Jurkat, Clone E6-1 (cell line): ENCODE measurements at places on chromosomes 7 and 10.

GRCh38 chr10:17527514-17528146 lies 73.2 kb upstream of the ST8SIA6 start:
- no peak for DNase-seq

DNA sequence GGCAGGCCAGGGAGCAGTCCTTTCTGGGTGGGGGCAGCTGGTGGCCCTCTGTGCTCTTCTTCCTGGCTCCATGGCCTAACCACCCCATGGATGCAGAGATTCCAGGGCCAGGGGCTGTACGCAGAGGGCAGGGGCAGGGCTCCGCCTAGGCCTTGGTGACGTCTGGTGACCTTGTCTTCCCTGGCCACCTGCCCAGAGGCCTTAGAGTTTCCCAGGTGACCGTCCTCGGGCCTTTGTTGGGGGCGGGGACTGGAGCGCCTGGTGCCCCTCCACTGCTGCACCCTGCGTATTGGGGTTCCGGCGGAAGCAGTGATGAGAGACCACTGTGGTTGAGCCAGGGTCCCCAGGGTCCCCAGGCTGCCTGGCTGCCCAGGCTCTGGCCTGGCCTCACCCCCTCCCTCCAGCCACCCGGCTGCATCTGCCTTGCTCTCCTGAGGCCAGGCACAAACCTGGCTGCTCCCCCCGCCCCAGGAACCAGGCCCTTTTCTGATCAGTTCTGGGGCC lies 10.3 kb downstream of the PWWP2B start:
- no peak for DNase-seq

DNA sequence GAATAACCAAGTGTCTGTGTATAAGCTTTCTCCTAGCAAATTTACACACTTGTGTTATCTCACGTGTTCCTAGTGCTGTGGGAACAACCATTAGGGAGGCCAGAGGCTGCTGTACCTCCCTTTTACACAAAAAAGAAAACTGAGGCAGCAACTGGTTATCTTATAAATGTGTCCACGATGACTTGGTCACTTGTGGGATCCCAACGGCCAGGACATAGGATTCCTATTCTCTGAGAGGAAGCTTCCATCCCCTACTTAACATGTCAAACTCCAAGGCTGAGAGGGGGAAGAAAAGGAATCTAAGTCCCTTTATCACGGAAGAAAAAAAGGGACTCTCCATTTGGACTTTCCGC lies 484 bp downstream of the ZNF438 start:
- no peak for DNase-seq

DNA sequence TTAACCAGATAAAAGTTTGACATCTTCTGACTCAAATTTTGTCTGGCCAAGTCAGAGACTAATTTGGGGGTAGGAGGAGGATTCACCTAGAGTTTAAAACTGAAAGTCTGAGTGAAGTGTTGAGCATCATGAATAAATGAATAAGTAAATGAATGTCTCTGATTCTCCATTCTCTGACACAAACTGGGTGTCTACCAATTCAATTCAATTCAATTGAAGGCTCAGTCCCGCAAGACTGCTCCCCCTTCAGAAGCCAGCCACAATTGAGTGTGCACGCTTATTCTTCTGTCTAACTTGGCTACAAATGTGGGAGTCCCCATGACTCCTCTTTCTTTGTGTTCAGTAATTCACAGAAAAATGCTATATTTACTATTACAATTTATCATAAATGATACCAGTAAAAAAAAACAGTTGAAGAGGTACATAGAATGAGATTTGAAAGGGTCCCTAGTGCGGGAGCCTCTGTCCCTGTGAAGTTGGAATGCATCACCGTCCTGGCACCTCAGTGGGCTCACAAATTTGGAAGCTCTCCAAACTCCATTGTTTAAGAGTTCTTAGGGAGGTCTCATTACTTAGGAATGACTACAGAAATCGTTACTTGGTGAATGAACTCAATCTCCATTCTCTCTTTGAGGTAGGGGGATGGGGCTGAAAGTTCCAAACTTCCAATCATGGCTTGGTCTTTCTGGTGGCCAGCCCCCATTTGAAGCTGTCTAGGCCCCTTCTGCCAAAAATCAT lies 243.7 kb upstream of the PHYHIPL start:
- no peak for DNase-seq

DNA sequence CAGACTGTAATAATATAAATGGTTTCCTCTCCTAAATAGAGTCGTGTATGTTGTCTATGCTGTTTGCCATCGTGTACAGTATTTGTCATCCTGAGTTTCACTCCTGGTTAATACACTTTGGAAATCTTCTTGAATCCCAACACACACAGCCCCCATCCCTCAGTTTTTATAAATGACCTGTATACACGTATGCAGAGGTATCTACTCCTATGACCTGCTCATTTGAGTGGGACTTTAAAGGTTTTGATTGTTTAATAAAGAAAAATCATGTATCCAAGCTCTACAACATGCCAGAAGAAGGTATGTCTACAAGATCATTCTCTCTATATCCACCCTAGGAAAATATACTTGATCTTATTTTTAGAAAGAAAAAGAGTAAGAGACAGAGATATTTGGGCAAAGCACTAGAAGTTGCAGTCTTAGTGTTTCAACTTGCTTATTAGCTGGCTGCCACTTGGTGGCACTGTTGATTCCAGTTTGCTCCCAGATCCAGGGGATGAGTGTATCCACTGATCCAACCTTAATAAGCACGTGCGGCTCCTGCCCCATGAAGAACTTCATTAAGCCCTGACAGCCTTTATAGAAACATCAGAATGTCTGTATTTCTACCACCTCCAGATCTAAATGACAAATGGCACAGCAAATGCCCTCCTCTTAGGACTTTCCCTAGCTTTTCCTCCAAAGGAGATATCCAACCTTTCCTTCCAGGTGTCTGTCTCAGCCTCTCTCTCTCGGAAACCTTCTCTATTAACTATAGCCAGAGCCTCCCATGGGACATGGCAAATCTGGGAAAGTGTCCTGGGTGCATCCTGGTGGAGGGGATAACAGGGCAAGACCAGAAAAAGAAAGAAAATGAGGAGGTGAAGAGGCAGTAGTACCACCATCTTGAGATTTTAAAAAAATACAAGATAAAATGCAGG lies 181.6 kb upstream of the NEBL start:
- DNase-seq = peak; percentile 19

GRCh38 chr10:27450225-27450624 lies 53.9 kb upstream of the RAB18 start:
- no peak for DNase-seq

DNA sequence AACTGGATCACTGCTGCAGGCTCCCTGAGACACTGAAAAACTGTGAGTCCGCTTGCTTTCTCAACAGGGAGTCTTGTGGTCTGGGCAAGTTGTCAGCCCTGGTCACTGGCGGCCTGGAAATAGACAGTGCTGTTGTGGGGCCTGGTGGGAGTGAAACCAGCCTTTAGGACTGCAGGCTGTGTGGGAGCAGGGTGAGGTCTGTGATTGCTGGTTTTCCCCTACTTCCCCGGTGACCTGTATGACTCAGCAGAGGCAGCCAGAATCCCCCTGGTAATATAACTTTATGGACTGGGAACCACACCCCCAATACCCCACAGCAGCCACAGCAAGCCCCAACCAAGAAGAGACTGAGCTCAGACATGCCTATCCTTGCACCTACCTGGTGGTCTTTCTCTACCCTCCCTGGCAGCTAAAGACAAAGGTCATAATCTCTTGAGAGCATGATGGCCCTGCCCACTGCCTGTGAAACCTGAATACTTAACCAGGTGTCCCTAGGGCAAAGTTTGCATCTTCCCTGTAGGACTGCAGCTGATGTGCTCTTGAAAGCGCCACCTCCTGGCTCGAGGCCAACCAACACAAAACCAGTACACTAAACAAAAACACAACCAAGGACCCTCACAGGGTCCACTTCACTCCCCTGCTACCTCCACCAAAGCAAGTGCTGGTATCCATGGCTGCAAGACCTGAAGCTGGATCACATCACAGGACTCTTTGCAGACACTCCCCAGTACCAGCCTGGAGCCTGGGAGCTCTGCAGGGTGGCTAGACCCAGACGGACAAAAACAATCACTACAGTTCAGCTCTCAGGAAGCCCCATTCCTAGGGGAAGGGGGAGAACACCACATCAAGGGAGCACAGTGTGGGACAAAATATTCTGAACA lies 7.2 kb upstream of the ADAM22 start:
- DNase-seq = peak; percentile 34
